H1 (cell line): ENCODE measurements at places on chromosomes 16 and 17.

GRCh38 chr17:44971776-44972483 lies 3.8 kb upstream of the C1QL1 start:
- no peak for DNase-seq

- DNase-seq, result no peak
Measured at GRCh38 chr17:44749076-44749979, 9.5 kb upstream of the ADAM11 start.

- DNase-seq, result no peak
Measured at GRCh38 chr16:54842743-54843423, 87.8 kb upstream of the IRX5 start.

DNA sequence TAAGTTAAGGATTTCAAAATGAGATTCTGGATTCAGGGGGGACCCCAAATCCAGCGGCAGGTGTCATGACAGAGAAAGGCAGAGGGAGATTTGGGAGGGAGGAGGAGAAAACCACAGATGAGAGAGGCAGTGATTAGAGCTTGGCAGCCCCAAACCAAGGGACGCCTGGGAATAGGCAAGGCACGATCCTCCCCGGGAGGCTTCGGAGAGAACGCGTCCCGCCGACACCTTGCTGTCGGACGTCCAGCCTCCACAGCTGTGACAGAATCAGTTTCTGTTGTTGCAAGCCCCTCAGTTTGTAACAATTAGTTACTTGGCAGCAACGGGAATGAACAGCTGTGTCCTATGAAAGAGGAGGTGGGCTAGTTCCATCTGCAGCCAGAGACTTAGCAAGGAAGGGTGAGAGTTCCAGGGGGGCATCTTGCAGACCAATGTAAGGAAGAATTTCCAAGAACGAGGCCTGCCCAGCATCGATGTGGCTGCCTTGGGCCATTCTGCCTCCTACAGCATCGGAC lies 110.7 kb upstream of the SDK2 start:
- no peak for DNase-seq

GRCh38 chr17:15662681-15663080 lies 21.4 kb downstream of the TRIM16 start:
- no peak for DNase-seq

DNA sequence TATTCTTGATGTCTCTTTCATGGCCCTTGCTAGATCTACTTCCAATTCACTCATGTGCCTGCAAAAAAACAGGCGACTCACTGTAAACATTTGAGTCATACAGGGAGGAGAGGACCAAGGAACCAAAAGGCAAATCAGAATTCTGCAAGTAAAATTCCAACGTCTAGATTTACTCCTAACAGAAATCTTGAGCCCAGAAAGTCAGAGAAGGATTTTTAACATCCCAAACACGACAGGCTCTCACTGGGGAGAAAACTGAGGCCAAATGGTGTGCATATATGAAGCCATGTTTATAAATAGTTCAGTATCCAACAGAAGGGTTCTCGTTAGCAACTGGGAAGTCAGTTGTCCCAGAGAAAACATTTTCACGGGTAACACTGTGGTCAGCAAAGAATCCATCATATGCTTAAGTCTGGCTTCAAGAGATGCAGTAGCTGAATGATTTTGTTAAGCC lies 40.1 kb downstream of the LITAF start:
- DNase-seq, result no peak

DNA sequence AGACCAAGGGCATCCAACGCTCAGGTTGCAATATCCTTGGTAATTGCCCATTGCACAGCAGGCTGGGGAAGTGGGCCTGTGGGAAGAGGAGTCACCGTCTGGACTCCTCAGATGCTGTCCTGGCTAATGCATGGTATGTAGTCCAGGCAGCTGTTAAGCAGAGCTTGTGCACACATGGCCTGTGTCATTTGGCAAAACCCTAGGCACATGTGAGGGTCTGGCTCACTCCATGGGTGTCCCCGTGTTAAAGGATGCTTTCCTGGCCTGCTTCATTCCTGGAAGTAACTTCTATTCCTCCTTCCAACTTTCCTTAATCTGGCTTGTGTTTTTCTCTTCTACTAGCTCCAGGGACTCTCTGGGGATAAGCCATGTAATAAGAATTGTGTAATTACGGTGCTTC lies 378.0 kb upstream of the CA10 start:
- DNase-seq, result no peak

DNA sequence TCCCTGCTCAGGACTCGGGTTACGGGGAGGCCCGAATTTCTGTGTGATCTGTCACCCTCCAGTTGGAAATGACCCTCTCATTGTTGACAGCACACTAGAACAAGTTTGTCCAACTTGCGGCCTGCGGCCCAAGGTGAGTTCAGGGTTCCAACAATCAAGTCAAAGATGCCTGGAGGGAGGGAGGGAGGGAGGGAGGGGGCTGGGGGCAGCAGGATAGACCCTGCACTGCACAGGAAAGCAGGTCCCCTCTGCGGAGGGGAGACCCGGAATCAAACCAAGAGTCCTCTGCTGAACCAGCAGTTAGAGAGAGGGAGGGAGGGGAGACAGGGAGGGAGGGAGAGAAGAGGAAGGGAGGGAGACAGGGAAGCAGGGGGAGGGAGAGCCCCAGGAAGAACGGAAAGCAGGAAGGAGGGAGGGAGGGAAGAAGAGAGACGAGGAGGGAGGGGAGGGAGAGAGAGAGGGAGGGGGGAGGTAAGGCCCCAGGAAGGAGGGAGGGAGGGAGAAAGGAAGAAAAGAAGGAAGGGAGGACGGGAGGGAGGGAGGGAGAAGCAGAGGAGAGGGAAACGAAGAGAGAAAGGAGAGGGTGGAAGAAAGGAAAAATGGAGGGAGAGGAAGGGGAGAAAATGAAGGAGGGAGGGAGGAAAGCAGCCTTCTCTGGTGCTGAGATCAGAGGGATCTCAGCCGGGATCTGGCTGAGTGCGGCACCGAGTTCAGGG lies 96.7 kb upstream of the CDH5 start:
- no peak for DNase-seq

DNA sequence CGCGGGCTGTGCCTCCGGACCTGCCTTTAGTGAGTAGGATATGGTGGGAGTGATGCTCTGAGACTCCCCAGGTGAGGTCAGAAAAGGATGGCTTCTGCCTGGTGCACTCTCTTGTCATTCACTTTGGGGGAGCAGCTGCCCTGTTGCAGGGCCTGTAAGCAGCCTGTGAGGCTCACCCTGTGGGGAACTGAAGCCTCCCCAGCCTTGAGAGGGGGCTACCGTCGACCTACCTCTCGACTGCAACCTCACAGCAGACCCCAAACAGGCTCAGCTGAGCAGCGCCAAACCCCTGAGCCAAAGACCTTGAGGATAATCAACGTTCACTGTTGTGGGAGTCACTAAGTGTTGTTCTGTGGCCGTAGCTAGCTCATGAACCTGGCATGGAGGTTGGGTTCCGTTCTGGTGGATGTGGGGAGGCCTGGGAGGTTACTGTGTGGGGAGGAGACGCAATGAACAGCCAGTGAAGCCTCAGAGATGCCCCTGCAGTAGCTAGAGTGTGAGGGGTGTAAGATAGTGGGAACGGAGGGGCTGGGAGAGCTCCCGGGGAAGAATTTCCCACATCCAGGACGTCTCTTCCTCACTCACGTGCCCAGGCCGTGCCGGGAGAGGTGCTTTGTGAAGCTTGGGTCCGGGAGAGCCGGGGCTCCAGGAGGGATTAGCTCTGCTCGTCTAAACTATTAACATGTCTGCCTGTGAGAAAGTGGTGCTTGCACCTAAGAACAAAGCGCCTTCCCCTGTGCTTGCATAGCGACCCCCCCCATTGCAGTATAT lies 38.8 kb downstream of the METRNL start:
- no peak for DNase-seq

DNA sequence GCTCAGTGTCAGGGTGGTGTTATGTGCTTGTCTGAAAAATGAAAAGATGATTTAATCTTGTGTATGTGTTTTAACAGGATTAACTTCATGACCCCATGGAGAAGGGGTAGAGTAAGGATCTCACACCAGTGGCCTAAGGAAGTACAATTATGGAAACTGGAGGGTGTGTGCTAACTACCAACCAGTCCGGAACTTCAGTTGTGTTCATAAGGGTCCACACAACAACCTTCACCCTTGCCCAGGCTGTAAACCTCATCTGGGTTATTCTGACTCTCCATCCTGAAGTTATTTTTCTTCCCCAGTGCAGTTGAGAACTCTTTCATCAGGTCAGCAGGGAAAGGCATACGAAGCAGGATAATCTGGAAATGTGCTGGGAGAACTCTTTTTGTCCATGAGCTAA lies 158.9 kb downstream of the MAP2K6 start:
- DNase-seq, result no peak
